ENCODE measurements at places on chromosomes 3 and 15.

DNA sequence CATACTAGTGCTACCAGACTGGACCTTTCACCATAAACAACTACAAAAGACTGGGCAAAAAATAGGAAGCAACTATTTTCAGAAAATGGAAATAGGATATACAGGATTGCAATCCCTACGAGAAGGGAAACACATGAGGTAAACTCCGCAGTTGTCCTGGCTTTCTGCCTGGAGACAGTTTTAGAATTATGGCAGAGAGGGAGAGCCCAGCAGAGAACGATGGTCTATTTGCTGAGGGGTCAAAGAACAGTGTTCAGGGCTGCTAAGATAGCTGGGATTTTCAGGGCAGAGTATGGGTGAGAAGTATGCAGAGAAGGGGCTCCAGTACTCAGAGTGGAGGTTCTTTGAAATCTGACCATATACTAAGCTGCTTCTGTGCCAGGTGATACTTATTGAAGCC is 163.4 kb downstream of the CHDH start:
- no peaks in the 10 kb centered on the region for H3K4me1 ChIP-seq
- H3K36me3 ChIP-seq: no peaks in the 10 kb centered on the region
- DNase-seq: no peak
- no peaks in the 10 kb centered on the region for H3K27me3 ChIP-seq
- H3K4me3 ChIP-seq: no peak overlapping the region

DNA sequence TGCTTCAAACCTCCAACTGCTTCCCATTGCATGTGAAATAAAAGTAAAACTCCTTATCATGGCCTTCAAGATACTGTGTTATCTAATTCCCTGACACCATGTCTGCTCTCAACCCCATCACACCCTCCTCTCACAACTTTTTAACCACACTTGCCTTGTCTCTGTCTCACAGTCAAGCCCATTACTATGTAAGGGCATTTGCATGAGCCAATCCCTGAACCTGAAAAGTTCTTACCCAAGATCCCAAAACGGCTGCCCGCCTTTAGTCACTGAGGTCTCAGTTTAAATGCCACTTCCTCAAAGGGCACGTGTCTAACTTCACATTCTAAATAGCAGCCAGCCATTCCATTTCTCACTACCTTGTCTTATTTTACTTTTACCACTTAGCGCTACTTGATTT is 83.1 kb downstream of the SST start:
- H3K27me3 ChIP-seq: no peaks in the 10 kb centered on the region
- 0 out of 2 replicates have a peak, but pooled peaks cover 1% of the 10 kb centered on the region for H3K4me1 ChIP-seq
- H3K4me3 ChIP-seq: no peak overlapping the region
- H3K36me3 ChIP-seq: no peaks in the 10 kb centered on the region
- no peak for DNase-seq

GRCh38 chr3:197592361-197593045 is 36.7 kb upstream of the BDH1 start:
- H3K36me3 ChIP-seq: no peaks in the 10 kb centered on the region
- no peak overlapping the region for H3K27ac ChIP-seq
- H3K4me1 ChIP-seq: no peaks in the 10 kb centered on the region
- H3K4me3 ChIP-seq: no peak overlapping the region
- H3K27me3 ChIP-seq: no peaks in the 10 kb centered on the region

DNA sequence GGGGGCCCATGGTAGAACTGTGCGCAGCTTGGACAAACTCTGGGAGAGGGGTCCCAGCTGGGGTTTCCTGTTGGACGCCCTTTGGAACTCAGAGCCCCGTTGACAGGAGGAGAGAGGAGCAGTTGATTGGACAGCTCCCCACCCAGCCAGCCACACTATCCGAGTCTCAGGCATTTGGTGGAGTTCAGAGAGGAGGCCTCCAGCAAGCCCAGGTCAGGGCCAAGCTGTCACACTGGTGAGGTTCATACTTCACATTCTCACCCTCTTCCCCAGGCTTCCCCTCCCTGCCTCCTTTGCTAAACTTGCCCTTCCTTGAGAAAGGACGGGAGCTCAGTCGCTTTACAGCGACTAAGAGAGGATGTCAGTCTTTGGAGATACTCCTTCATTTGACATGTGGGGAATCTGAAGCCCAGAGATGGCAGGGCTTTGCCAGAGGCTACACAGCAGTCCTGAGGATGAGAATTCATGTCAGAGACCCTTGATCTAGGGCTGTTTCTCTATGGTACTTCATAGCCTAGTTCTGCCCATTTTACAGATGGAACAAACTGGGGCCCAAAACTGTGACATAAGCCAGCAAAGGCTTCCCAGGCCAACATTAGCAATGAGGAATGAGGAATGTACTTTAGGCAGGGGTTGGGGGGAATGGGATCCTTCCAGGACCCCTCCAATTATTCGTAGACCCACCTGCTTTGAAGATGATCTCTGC is 142.2 kb downstream of the SMAD6 start:
- H3K4me1 ChIP-seq: no peaks in the 10 kb centered on the region
- H3K36me3 ChIP-seq: no peaks in the 10 kb centered on the region
- no peak for DNase-seq

All from iPS DF 6.9 (cell line).